ENCODE measurements at places on chromosomes 6 and 20.
A peak's percentile ranks its signal among the peaks of the same experiment; 100 is the strongest.

GRCh38 chr6:162625846-162626540 is 101.6 kb downstream of the PRKN start:
- no peak for DNase-seq

DNA sequence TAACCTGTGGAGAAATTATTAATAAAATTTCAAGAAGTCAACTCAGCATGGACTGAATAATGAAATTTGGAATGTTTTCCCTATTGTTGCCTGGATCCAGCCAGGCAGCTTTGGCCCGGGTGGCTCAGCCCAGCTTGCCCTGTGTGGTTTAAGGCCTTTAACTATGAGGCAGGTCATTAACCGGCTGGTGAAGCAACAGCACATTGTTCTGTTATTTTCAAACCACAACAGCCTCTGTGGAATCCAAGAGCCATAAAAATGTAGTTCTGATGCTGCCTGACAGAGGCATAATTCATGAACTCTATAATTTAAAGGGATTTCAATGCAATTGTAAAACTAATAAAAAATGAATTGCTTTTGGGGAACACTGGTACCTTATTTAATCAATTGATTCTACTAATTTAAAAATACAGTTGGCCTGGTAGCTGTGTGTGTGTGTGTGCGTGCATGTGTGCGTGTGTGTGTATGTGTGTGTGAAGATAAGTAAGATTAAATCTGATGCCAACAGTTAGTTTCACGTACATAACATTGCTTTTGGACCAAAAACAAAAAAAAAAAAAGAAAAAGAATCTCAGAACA is 117.7 kb downstream of the RPS12 start:
- no peak for DNase-seq

GRCh38 chr6:95352064-95352795 is 225.1 kb upstream of the MANEA start:
- DNase-seq, result peak; percentile 58

DNA sequence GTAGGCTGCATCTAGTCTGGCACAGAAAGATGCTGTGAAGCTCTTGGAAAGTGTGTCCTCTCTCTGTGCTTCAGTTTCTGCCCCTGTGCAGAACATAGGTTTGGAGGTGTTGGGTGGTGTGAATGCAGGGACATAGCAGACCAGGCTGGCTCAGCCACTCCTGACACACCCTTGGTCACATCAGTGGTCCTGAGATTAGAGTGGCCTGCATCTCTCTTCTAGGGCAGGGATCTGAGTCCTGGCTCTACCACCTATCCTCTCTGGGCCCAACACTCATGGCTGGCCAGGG is 10.1 kb upstream of the TLDC2 start:
- no peak for DNase-seq

DNA sequence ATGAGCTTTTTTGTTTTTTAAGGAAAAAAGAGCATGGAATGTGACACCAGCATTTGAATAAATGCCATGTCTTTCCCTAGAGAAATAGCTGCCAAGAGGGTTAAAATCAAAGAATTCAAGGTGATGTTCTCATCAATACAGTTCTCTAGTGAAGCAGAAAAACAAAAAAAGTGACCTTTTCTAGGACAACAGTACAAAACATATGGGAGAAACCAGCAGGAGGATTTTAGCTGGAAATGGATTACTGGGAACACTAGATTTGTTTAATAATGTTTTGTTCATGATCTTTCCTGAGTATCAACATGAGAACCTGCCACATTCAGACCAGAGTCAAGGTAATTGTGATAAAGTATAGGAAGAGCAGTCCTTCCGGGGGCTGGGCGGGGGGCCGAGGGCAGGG is 372.2 kb downstream of the LMBRD1 start:
- DNase-seq, result no peak

DNA sequence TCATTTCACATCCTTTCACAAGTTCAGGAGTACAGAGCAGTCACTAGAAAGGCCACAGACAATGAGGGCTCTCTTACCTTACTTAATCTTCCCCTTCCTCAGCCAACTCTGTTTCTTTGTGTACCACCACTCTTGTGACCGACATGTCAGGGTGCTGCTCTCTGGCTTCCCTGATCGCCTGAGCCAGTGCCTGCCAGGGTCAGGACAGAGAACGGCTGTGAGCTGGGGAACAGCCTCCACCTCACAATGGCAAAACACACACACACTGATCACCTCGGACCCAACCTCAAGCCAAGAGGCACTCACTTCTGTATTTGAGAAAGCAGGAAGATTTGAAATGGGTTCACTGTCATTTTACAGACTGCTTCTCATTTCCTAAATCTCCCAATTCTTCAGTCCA is 30.8 kb downstream of the SMLR1 start:
- DNase-seq, result no peak

- peak; percentile 58 for DNase-seq
Observed at GRCh38 chr6:95431637-95432228, 145.6 kb upstream of the MANEA start.

- no peak for DNase-seq
Observed at GRCh38 chr6:89221129-89221528, 4.0 kb upstream of the GABRR1 start.

DNA sequence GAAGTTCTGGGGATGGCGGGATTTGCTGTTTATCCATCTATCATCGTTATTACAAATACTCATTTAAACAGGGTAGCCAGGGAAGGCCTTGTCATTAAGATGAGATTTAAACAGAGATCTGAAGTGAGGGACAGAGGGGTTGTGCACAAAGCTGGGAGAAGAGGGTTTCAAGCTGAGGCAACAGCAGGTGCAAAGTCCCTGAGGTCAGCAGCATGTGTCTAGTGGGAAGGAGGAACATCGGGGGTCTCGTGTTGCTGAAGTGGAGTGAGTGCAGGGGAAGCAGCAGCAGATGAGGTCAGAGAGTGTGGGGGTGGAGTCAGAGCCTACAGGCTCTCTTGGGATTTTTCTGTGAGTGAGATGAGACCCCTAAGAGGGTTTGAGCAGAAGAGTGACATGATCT is 52.0 kb downstream of the CDH22 start:
- no peak for DNase-seq

- DNase-seq, result no peak
Observed at GRCh38 chr20:58004900-58005299, 223.6 kb downstream of the ANKRD60 start.

- no peak for DNase-seq
Observed at GRCh38 chr6:168796106-168796505, 355.1 kb downstream of the SMOC2 start.

DNA sequence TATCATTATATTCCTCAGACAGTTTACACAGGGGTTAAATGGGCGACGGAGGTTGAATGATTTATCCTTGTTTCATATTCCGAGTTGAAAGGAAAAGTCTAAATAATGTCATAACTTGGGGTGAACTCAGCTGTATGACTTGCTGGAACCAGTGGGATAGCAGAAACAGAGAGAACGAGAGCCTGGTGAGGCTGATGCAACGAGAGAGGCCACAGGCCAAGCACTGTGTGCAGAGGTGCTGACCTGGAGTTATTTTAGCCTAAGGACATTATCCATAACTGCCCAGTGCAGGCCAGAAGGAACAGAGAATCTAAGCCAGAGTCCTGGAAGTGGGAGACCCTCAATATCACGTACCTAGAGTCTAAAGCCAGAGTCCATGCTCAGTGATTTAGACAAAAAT is 394.9 kb downstream of the MAFB start:
- no peak for DNase-seq

GRCh38 chr20:57810511-57811373 is 100.9 kb upstream of the PMEPA1 start:
- DNase-seq, result no peak

Data from NCI-H446 (cell line).